Activated CD8-positive, alpha-beta T cell treated with anti-CD3 and anti-CD28 coated beads, Interleukin-2, amount 10 ng/mL, durations not matched to agents 7 days and 5 days (primary cell): ENCODE measurements at places on chromosomes 11 and 22. TPM values are rescaled to one million over a fixed set of nuclear protein-coding genes. Genes with fewer than 3 reads are reported as not detected.

DNA sequence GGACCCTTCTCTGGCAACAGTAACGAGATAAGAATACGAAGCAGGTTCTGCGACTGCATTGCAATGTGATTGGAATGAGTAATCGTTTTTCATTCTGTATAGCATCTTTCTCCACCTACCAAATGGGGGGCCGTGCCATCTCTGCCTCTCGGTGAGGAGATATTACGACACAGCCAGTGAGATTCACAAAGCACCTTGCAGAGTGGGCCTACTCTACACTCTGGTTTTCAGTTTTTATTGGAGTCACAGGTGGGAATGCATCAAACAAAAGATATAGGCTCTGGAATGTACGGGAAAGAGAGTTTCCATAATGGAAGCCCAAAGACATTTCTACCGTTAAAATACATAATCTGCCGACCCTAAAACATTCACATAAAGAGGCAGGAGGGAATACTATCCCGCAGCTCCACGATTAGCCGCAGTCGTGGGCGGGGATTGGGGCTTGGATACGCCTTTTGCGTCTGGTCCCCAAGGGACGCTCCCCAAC is 423 bp upstream of the RTN3 start:
- no peak for DNase-seq

GRCh38 chr11:199782-200181 is 6.9 kb downstream of the SCGB1C1 start:
- DNase-seq, result peak; percentile 22

GRCh38 chr11:28697920-28698827 is 590.0 kb downstream of the METTL15 start:
- peak; percentile 33 for DNase-seq

DNA sequence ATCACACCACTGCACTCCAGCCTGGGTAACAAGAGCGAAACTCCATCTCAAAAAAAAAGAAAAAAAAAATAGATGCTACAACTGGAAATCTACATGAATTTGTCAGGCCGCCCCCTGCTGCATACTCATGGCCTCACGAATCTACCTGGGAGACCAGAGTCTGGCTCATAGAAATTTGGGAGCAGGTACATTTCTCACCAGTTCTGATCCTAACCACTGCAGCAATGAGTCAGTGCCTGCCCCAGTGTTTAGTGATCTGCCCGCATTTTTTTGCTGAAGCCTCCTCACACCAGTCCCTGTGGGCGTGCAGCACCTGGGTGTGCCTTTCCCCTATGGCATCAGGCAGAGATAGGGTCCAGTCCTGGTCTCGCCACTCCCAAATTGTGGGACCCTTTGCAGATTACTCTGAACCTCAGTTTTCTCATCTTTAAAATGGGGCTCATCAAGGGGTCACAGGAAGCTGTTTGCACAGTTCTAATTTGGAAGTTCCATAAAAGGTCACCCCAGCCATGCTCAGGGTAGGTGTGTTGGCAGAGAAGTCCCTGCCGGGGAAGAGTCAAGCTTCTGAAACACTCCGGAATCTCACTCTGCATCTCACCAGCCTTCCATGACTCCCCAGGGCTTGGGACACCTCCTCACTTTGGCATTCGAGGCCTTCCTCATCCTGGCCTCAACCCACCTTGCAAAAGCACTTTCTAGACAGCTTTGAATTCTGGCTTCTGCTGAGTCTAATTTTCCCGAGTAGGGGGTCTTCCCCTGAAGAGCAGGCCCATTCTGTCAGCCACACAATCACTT is 39.3 kb upstream of the LINC01488 start:
- no peak for DNase-seq

OR6T1 gene
- not detected for total RNA-seq
